ENCODE measurements at places on chromosomes 5 and 9.

DNA sequence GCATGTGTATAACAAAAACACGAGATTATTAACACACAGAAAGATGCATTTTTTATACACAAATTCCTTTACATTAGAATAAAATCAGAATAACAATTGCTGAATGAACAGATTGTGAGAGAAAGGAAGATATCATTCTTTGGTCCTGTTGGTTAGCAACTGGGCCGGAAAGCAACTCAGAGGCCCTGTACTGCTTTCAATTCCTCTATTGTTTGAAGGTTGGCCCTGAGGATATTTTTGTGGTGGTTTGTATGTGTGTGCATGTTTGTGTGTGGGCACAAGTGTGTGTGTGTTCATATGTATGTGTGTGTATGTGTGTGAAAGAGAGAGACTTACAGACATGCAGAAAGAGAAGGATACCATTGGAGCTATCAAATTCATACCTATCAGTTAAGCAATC, 356.8 kb upstream of the DMAC1 start:
- DNase-seq, result no peak

- DNase-seq, result no peak
These were observed 109.8 kb downstream of the GIN1 start for GRCh38 chr5:103010168-103010567.

- DNase-seq, result peak; percentile 73
These were observed 65.9 kb upstream of the GNAQ start for GRCh38 chr9:78097541-78097940.

GRCh38 chr5:137825165-137825564, 42.5 kb upstream of the MYOT start:
- DNase-seq, result no peak

DNA sequence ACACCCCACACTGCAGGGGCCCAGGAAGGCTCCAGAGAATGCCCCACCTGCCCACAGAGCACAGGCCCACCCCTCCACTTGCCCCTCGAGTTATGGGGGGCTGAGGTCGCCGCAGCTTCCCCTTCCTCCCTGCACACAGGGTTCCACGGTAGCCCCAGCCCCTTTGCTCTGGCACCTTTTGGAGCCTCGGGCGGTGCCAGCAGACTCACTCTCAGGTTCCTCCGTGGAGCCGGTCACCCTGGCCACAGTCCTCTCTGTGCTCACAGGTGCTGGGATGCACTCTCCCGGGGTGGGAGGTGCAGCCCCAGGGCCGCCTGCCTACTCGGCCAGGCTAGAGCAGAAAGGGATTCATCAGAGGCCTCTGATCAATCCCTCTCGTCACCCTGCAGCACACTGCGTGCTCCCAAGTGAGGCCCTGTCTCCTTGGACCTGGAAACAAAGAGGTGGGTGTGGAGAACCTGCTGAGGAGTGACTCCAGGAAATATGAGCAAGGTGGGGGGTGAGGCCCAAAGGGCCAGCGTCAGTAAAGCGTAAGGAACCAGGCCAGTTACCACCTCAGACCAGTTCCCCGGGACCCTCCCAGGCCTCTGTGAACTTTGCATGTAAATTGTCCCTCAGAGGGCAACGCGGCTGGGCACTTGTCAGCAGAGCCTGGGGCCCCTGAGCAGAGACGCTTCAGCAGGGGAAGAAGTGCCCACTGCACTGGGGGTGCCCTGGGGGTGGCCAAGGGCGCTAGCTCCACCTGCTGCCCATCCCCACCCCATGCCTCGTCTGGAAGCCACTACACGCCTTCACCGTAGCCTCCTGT, 167.8 kb downstream of the OLFM1 start:
- DNase-seq, result no peak

GRCh38 chr9:109437286-109437685, 60.8 kb downstream of the PTPN3 start:
- DNase-seq, result no peak

GRCh38 chr5:1723957-1724821, 75.4 kb downstream of the MRPL36 start:
- DNase-seq, result no peak

GRCh38 chr5:86546582-86546981, 71.2 kb upstream of the COX7C start:
- no peak for DNase-seq

- no peak for DNase-seq
These were observed 128.6 kb downstream of the PDZD2 start for GRCh38 chr5:31767335-31768031.

DNA sequence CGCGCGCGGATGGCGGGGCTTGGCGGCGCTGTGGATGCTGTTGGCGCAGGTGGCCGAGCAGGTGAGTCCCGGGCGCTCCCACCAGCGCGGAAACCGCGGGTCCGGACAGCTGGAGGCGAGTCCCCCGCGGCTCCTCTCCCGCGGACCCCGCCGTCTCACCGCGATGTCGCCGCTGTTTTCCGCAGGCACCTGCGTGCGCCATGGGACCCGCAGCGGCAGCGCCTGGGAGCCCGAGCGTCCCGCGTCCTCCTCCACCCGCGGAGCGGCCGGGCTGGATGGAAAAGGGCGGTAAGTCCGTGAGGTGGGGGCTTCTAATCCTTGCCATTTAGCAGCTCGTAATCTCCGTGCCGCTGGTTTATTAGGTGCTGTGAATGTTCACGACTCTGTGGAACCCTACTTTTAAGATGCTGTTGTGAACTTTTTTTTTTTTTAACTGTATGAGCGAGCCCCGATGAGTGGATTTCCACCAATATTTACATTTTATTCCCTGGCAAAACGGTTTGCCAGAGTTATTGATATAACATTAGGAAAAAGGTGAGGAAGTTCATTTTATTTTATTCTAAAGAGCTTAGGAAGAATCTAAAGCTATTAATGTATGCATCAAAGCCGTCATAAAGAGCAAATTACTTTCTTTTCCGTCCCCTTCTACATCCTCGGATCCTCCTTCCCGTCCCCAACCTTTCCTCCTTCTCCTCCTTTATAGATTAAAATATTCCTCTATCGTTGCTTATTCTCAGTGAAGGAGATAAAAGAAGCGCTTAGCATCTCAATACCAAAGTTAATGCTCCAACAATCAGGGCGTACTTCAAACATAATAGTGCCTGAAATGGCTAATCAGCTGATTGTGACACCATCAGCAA, 579 bp downstream of the ADAMTS16 start:
- DNase-seq, result no peak

- no peak for DNase-seq
These were observed 629.8 kb upstream of the CDH18 start for GRCh38 chr5:20617841-20618240.

- peak; percentile 58 for DNase-seq
These were observed at the start of gene VAV2 for GRCh38 chr9:133991964-133992779. TSS of gene VAV2 (minus strand) at chr9:133992324. CDS start at chr9:133992278, 46 bp downstream.

DNA sequence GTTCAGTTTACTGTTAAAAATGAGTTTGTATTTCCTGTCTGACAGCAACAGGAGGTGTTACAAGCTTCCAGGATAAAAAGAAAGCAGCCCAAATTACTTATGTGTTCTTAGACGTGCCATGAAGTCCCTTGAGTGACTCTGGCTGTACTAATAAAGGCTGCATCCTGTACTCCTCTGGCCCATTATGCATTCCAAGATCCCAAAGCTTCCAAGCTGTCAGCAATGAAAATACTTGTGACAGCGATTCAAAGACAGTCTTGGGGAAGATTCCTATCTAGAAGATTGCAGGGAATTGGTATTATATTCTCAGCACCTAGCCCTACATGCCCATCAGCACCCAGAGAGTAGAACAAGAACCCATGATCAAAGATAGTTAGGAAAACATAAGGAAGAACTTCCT, 281.6 kb upstream of the TRPC7 start:
- no peak for DNase-seq

- DNase-seq, result no peak
These were observed 79.3 kb downstream of the ARHGAP26 start for GRCh38 chr5:142849466-142849865.

GRCh38 chr9:13603921-13604320, 324.4 kb upstream of the MPDZ start:
- DNase-seq, result no peak

DNA sequence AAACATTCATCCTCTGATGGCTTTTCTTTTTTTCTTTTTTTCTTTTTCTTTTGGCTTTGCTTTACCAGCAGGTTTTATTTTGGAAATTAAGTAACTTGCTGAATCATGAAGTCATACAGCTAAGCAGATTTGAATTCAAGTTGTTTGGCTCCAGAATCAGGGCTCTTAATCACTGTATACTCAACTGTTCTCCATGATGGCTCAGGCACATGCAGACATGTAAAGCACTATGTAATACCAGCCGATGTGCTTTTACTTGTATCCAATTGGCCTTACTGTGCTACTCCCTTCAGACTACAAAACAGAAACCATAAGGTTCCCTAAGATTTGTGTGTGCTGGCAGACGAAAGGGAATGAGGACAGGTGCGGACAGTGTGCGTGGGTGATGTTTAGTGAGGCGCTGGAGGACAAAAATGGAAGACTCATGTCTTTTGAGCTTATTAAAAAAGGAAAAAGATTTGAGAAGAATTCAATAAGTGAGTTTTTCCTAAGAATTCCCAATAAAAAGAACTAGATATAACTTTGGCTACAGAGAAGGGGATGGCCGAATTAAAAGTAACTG, 44.7 kb upstream of the OTP start:
- no peak for DNase-seq

- DNase-seq, result no peak
These were observed 4.5 kb downstream of the NUDT2 start for GRCh38 chr9:34333836-34334235.

DNA sequence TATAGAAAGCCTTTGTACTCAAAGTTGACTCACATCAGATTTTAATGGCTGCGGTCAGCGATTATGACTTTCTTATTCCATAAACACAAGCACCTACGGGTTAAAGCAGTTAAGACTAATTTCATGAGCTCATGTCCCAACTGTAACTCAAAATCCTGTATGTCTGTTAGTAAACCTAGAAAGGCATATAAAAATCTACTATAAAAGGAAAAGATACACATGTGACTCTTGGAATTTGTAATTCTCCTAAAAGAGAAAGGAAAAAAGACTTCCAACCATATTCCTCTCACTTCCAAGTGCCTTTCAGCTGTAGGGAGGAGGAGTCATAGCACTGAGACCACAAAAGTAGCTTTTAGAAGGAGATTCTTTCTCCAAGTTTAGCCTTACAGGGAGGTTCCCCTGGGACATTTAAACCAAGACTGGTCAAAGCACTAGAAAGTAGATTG, 129.1 kb downstream of the EBF1 start:
- no peak for DNase-seq

- no peak for DNase-seq
These were observed 214.2 kb downstream of the SLF1 start for GRCh38 chr5:94832685-94833084.

GRCh38 chr9:97594381-97594921, 38.7 kb downstream of the TSTD2 start:
- no peak for DNase-seq

GRCh38 chr9:124337562-124337961, 77.7 kb downstream of the PSMB7 start:
- DNase-seq, result no peak

- DNase-seq, result no peak
These were observed 36.2 kb downstream of the SLC44A1 start for GRCh38 chr9:105280691-105281090.

GRCh38 chr5:6732634-6733410, 19.6 kb downstream of the TENT4A start:
- DNase-seq, result no peak

- DNase-seq, result peak; percentile 64
These were observed 22.2 kb downstream of the AHRR start for GRCh38 chr5:343461-344401.

GRCh38 chr9:16664211-16664610, 206.3 kb downstream of the BNC2 start:
- DNase-seq, result no peak

- DNase-seq, result peak; percentile 71
These were observed 73.2 kb downstream of the APTX start for GRCh38 chr9:32928145-32928763.

- no peak for DNase-seq
These were observed 79.9 kb upstream of the FBXL17 start for GRCh38 chr5:108461628-108462367.

- DNase-seq, result no peak
These were observed 46.4 kb downstream of the ERMP1 start for GRCh38 chr9:5786370-5787127.

DNA sequence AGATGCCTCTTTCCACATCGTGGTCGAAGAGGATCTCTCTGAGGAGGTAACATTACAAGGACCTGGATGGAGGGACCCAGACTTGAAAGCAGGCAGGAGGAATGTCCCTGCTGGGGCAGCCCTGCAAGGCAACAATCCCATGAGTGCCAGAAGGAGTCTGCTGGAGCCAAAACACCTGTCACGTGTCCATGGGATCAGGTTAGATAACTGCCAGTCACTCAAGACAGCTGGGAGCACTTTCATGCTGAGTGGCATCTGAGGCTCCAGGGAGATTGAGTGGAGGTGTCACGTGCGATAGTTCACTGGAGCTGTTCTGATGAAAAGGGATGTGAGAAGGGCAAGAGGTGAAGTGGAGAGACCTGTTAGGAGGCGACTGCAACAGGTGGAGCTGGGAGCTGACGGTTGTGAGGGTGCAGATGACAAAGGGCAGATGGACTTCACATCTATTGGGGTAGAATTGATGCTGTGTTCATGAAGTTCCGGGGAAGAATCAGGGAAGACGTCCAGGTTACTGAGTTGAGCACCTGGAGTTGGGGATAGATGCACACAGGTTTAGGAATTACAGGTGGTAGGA, 68.4 kb downstream of the ICE1 start:
- DNase-seq, result no peak

DNA sequence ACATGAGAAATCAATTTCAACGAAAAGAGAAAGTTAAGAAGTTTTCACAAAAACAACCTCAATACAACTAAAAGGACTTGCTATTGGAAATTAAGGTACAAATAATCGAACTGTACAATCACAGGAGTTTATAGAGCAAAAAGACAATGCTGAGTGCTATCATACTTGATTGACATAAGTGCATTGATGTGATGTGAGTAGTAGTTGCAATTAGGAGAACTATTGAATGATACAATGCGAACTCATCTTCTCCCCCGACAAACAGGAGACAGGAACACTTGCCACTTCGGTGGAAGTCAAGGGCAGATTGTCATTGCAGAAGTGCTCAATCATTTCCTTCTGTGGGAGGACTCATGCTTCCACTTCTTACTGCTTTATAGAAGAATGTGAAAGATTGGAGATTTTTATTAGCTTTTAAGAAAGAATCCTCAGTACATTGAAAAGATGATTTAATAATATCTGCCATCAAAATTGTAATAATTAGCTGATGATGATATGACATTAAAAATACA, 276.6 kb upstream of the MPDZ start:
- no peak for DNase-seq

Data from HL-60 (cell line).